ENCODE measurements at places on chromosomes 16 and 17.
A peak's percentile ranks its signal among the peaks of the same experiment; 100 is the strongest.

DNA sequence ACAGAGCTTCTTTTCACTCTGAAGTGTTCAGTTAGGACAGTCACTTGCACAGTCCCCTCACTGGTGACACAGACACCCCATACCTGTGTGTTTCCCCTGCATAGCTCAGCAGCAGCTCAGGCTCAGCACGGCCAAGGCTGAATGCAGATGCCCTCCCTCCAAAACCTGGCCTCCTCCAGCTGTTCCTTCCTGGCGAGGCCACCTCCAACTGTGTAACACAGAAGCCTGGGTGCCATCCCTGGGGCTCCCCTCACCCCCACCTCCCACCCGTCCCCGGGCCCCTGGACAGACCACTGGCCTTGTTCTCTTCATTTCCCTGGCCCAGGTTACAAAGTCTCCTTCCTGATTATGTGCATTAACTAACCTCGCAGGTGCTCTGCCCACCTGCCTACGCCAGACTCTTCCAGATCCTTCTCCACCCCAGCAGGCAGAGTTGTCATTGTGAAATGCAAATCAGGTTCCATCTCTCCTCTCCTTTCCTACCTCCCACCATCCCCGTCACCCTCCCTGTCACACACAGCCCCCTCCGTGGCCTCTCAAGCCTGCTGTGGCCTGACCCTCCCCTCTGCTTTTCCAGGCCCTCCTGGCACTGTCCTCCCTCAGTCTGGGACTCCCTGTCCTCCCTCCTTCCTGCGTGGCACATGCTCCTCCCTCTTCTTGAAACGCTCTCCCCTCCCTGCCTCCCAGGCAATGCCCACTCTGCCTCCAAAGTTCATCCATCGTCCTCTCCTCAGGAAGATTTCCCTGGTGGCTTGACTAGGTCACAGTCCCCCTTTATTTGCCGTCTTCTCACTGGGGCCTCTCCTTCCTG is 26.4 kb downstream of the MLYCD start:
- DNase-seq, result no peak

- DNase-seq, result no peak
Observed at GRCh38 chr16:17339764-17340541, 130.8 kb downstream of the XYLT1 start.

DNA sequence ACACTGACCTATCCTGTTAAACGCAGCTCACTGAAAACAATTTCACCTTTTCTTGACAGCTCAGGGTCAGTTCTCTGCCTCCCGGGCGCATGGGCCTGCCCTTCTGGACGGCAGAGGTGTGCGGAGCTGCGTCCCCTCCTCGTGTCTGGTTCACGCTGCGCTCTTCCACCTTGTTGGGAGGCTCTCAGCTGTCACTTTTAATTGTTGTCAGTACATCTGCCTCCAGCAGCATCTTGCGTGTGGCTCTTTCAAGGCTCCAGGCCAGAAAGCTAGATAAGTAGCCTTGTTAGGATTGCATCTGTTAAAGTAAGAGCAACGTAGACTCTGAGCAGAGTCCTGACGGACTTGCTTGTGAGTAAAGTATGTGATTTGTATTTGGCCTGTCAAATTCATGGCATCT is 59.4 kb downstream of the MGAT5B start:
- DNase-seq, result no peak

- no peak for DNase-seq
Observed at GRCh38 chr16:4382795-4383357, 11.2 kb downstream of the VASN start.

- DNase-seq, result no peak
Observed at GRCh38 chr16:86214326-86215232, 295.7 kb upstream of the FOXF1 start.

GRCh38 chr16:57607676-57608461 is 20.6 kb upstream of the ADGRG1 start:
- no peak for DNase-seq

GRCh38 chr16:5007256-5007655 is 26.5 kb downstream of the NAGPA start:
- no peak for DNase-seq

GRCh38 chr16:8887431-8887765 is 5.2 kb downstream of the LITAFD start:
- DNase-seq, result no peak

GRCh38 chr17:73759734-73760438 is 115.6 kb upstream of the SDK2 start:
- no peak for DNase-seq

GRCh38 chr16:66275775-66276428 is 90.6 kb upstream of the CDH5 start:
- DNase-seq, result peak; percentile 49

DNA sequence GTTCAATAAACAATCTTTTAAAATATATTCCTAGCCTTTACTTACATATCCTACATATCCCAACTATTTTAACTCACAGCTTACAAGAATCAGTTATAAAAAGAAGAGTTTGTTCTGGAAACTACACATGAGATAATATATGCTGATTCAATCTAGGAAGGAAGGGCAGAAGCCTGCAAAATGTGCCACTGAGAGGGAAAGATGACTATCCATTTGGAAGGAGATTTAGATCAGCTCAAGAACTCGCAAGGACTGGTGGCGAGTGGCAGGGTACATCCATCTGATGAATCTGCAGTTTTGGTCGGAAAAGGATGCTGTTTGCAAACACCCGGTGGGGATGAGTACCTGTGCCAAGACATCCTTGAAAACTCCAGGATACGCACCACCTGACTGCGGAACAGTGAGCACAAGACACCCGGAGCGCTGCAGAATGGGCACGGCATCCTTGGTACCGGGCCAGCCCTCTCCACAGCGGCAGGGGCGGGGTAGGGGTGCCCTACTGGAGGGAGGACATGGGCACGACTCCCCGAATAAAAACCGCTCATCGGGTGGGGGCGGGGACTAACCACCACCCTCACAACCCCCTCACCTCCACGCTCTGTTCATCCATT is 723 bp downstream of the TRIM37 start:
- DNase-seq, result peak; percentile 80

- DNase-seq, result no peak
Observed at GRCh38 chr17:2685696-2686095, 25.9 kb downstream of the CLUH start.

DNA sequence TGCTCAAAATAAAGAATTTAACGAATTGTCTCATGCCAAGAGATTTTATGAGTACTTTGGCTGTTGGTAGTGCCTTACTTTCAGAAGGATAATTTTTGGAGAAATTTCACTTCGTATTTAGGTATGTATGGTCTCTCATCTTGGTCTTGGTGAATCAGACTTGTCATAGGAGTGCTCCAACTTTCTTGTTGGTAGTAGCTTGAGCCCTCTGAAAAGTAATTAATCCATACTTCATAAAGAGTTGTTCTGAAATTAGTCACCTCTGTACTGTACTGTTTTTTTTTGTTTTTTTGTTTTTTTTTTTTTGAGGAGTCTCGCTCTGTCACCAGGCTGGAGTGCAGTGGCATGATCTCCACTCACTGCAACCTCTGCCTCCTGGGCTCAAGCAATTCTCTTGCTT is 11.6 kb downstream of the ZNRF1 start:
- no peak for DNase-seq

DNA sequence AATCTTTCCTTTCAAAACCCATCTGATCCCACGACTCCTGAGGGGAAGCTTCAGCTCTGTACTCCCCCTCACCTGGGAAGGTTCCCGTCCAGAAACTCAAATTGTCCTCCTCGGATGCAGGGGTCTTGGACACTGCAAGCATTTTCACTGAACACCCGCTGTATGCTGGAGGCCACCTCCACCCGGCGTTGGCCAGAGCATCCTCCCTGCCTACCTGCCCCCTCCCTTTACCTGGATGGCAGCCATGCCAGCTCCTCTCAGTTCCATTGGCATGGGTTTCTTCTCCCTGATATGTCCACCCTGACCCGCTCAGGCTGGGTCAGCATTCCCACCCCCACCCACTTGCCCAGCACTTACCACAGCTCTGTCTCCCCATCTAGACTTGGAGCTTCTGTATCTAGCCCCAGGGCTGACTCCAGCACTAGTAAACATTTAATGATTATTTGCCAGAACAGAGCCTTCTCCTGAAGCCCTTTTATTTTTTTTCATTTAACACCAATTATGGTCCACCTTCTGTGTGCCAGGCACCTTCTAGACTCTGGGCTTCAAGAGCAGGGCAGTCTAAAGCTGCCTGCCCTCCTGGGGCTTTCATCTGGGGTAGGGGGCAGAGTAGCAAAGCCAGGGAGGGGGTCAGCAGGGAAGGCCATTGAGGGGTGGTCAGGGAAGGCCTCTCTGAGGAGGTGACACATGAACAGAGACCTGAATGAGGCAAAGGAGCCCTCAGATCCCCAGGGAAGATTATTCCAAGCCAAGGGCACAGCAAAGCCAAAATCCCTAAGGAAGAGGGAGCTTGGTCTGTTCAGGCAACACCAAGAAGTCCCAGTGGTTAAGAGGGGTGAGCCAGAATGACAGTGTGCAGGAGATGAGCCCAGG is 8.9 kb upstream of the KRT19 start:
- DNase-seq, result no peak

GRCh38 chr17:57889892-57890856 is 40.3 kb upstream of the MRPS23 start:
- no peak for DNase-seq

DNA sequence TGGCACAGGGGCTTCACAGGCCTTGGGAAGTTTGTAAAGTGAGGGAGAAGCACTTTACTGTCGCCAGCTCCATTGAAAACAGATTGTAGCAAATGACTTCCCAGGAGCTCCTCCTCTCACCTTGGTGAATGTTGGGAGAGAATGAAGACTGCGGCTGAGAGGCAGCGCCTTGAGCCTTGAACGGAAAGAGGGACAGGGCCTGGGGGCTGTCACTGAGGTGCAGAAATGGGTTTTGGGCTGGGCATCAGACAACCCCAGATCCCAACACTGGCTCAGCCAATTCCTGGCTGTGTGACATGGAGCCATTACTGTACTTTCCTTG is 603 bp upstream of the MRTFB start:
- no peak for DNase-seq

GRCh38 chr17:81036197-81036941 is 1.4 kb downstream of the BAIAP2 start:
- DNase-seq, result no peak

All from DND-41 (cell line).